NCI-H1417 treated with DMSO at 0.1 percent for 48 hours (cell line): ENCODE measurements at places on chromosomes 7 and 10.

- DNase-seq: no peak
These were observed 99.6 kb downstream of the PRPF18 start for GRCh38 chr10:13686331-13686752.

GRCh38 chr10:52778511-52779392 lies 6.2 kb upstream of the MBL2 start:
- DNase-seq: no peak

DNA sequence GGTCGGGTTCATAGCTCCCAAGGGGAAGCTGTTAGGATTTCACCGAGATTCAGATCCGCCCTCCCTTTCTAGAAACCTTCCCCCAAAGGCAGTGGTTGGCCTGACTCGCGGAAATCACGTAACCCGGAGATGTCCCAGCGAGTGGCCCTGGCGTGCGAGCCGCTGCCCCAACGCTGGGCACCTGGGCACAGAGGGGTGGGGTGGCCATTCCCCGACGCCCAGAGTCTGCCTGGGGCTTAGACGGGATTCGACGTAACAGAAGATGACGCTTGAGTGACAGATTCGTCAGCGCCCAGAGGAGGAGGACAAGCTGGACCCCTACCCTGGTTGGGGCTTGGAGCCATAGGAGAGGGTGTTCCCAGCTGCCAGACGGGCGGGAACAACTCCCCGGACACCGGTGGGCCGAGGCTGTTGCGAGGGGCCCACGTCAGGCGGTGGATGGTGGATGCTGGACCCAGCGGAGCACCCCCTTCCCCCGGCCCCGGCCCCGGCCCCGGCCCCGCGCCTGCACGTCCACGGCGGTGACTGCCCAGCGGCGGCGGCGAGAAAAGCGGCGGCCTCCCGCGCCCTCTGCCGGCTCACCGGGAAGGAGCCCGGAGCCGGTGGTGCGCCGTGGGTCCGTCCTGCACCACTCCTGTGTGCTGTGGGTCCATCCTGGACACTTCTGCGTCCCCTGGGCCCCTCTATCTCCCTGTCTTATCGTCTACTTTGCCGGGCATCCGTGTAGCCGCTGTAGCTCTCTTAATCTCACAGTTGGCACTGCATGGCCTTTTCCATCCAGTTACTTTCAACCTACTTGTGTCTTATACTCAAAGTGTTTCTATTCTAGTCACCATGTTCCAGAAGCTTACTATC lies 35.4 kb upstream of the KNDC1 start:
- DNase-seq: no peak

DNA sequence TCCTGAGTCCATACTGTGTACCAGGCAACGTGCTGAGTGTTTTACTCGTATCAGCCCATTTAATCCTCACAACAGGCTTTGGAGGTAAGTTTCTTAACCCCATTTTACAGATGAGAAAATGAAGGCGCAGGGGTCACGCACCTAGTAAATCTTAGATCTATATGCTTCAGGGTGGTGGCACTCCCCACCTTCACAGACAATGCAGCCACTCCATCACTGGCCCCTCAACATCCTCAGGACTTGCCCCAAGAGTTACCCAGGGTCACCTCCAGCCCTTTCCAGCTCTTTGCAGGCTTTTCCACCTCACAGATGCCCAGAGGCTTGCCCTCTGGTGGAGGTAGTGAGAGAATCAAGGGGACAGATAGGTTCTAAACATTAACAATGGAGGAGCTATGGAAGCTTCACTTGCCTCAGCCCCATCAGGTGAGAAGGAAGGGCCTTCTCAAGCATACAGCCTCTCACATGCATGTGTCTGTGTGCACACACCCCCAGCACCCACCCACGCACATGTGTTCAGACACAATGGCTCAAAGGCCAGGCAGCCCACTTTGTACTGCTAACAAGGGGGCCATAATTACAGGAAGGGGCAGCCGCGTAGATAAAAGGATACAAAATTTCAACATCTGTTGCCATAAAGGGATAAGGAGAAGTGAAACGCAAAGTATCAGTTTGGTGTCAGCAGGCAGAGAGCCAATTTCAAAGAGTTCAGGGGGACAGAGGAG lies 29.1 kb downstream of the DPCD start:
- DNase-seq: no peak

DNA sequence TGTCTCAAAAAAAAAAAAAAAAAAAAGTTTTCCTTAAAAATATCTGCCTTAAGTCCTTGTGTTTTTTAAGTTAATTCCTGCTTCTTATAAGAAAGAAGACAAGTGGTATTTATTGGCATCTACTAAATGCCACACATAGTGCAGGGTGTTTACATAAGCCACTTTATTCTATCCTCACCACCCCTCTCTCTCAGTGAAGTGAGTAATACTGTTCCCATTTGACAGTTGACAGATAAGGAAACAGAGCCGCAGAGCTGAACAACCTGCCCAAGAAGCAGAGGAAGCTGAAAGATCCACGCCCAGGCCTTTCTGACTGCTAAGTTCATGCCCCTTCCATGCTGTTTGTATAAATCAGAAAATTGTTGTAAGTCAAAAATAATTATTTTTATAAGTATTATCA lies 54.1 kb downstream of the ABLIM1 start:
- no peak for DNase-seq

- DNase-seq: no peak
These were observed 1.8 kb upstream of the LBX1 start for GRCh38 chr10:101231092-101231491.

DNA sequence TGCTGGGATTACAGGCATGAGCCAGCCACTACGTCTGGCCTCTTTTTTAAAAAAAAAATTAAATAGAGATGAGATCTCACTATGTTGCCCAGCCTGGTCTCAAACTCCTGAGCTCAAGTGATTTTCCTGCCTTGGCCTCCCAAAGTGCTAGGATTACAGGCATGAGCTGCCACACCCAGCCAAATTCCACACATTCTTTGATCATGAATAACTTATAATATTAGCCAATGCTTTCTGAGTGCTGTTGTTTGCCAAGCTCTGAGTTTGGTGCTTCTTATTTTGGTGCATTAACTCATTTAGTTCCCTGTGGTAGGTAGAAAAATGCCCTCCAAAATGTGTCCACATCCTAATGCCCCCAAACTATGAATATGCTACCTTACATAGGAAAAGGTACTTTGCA lies 47.2 kb upstream of the MKI67 start:
- DNase-seq: no peak

DNA sequence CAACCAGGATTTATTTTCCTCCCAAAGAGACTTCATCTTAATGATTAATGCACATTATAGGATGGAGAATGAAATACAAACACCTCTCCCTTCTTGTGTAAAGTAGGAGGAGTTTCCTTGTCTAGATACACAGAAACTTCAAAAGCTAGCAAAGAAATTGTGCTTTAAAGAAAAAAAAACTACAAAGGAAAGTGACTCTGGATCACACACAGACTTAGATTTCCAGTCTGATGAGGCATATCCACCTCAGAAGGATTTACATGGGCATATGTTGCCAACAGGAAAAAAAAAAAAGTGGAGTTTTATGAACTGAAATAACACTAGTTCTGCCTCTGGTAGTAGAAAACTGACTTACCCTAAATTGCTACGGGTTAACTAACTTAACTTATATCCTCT lies 449.6 kb downstream of the KCNMA1 start:
- DNase-seq: no peak

- DNase-seq: no peak
These were observed 10.8 kb downstream of the LOXL4 start for GRCh38 chr10:98257198-98257597.

DNA sequence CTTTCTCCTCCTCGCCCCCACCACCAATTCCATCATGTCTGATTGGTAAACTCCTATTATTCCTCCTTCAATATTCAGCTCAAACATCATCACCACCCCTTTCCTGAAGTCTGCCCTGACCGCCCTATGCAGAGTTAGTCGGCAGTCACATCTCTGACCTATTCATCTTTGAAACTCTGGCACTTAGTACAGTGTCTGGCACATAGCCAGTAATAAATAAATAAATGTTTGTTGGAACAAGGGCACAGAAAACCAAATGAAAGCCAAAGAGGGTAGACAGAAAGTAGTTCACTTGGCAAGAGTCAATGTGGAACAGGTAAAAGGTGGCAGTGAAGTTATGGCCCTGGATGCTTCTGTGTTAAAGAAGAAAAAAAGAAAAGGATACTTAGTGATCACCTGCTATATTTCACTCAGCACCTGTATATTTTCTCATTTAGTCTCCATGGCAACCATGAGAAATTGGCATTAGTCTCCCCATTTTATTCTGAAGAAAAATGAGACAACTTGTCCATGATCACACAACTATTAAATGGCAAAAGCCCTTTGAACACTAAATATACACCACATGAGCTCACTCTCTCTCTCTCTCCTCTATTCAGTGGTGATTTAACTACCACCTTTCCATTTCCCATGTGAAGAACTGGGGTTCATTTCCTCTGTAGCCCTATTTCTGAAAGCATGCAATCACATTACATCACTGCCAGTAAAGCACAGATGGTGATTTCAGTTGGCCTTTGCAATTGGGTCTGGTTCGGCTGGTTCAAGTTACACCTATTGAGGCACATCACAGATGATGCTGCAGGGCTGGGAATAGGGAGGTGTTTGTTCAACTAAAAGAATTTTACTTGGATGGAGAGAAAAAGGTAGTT lies 25.3 kb downstream of the CHCHD3 start:
- DNase-seq: no peak

DNA sequence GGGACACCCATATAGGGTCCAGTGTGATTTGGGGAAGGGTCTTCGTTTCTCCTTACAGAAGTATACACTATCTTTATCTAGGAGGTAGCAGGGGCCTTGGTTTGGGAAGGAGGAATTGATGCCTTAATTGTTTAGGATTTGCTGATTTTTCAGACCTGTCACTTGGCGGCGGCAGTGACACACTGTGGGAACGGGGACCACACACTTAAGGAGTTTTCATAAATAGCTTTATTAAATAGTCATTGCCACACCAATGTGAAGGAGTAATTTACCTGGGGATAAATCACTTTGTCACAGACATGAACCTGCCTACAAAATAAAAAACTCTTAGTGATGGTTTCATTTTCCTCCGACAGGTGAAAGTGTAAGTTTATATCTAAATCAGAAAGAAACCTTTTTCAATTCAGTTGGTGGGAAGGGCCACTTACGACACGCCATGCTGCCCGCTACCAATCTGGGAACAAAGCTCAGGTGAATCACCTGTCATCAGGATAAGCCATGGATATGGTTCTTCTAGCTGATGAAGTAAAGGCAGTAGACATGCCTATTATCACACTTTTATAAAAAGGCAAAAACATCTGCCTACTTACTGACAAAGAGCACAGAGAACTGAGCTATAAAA lies 12.3 kb upstream of the ENO4 start:
- DNase-seq: peak; percentile 19

DNA sequence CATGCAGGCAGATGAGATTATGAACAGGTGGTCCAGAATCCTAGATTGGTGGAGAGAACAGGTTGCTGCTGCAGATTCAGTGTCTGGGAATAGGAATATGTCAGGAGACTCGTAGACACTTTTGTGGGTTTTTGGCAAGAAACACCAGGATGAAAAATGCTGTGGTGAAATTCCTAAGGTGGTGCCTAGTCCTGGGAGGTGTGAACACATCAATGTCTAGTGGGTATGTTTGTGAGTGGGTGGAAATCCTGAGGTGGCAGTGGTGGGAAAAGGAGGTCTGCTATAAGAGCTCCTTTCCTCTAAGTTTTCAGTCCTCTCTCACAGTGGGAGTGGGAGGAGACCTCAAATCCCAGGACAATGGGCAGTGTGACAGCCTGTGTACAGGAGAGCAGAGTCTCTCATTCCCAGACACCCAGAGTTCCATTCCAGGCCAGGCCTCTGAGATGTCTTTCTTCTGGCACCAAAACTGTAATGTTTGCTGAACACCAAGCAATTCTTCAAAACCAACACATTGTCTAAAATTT lies 5.1 kb downstream of the ERV3-1 start:
- DNase-seq: no peak
